Ovary (tissue), 10 donors: ENCODE measurements at places on chromosomes 5 and 9. TPM values are rescaled to one million over a fixed set of nuclear protein-coding genes. Genes with fewer than 3 reads are reported as not detected.

DNA sequence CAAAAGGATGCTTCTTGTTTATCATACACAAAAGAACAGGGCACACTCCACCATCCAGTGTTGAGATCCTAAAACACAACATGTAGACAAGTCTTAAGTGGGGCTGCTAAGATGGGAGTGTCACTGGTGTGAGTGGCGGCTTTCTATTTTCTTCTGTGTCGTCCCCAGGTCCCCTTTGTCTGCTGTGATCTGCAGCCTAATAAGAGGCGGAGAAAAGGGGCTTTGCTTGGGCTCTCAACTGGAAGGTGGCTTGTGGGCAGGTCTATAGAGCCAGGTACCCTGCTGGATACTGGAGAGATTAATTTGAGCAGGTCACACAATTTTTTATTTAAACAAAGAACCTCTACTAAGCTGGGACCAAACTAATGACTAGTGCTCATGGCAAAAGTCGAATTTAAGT lies 126.1 kb upstream of the SAP30L start:
- DNase-seq: no peak
- H3K36me3 ChIP-seq: no peaks in the 10 kb centered on the region
- peak overlapping the region; percentile 37 for H3K27ac ChIP-seq
- H3K4me3 ChIP-seq: no peak overlapping the region
- H3K4me1 ChIP-seq: peaks cover 26% of the 10 kb centered on the region
- no peaks in the 10 kb centered on the region for H3K27me3 ChIP-seq

DNA sequence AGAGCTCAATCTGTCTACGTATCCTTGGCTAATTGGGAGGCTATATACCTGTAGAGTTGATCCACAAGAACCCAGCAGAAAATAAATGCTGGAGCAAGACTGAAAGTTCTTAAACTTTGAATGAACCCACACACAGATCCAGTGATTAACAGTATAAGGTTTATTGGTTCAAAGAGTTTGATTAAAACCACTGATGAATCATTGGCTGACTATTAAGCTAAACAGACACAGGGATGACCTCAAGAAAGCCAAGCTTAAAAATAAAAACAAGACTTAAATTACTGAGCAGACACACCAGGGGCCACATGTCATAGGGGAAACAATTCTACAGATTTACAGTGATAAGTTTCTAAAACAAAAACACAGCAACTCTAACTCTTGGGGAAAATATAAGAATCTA lies 163.6 kb downstream of the SPATA31D1 start:
- H3K27me3 ChIP-seq: no peaks in the 10 kb centered on the region
- H3K27ac ChIP-seq: no peak overlapping the region
- DNase-seq: no peak
- no peaks in the 10 kb centered on the region for H3K4me1 ChIP-seq

OTP gene
- not detected for total RNA-seq

DEPDC1B gene
- total RNA-seq: 1.2 TPM

- H3K4me3 ChIP-seq: no peak overlapping the region
- no peaks in the 10 kb centered on the region for H3K27me3 ChIP-seq
- peaks cover 12% of the 10 kb centered on the region for H3K4me1 ChIP-seq
- H3K27ac ChIP-seq: peak overlapping the region; percentile 0
- no peak for DNase-seq
- H3K36me3 ChIP-seq: no peaks in the 10 kb centered on the region
These were observed 66.9 kb upstream of the PLPP1 start for GRCh38 chr5:55601628-55602027.

CHSY3 gene
- 0.38 TPM for total RNA-seq

DNA sequence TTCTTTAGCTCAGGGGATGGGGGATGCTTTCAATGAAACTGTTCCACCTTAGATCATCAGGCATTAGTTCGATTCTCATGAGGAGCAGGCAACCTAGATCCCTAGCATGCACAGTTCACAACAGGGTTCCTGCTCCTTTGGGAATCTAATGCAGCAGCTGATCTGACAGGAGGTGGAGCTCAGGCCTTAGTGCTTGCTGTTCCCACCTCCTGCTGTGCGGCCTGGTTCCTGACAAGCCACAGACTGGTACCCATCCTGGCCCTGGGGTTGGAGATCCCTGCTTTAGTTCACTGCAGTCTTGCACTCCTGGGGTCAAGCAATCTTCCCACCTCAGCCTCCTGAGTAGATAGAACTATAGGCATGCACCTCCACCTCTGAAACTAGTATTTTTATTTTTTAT lies 1369.8 kb upstream of the NUDT12 start:
- no peaks in the 10 kb centered on the region for H3K27me3 ChIP-seq
- H3K4me1 ChIP-seq: no peaks in the 10 kb centered on the region
- no peaks in the 10 kb centered on the region for H3K36me3 ChIP-seq
- H3K27ac ChIP-seq: no peak overlapping the region

DNA sequence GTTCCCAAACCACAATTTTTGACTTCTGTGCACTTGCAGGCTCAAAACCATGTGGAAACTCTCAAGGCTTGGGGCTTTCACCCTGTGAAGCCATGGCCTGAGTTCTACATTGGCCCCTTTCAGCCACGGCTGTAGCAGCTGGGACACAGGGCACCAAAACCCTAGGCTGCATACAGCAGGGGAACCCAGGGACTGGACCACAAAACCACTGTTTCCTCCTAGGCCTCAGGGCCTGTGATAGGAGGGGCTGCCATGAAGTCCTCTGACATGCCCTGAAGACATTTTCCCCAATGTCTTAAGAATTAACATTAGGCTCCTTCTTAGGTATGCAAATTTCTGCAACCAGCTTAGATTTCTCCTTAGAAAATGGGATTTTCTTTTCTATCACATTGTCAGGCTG lies 312.1 kb upstream of the TUSC1 start:
- H3K36me3 ChIP-seq: no peaks in the 10 kb centered on the region
- no peak overlapping the region for H3K27ac ChIP-seq
- DNase-seq: no peak
- no peaks in the 10 kb centered on the region for H3K4me1 ChIP-seq

DNA sequence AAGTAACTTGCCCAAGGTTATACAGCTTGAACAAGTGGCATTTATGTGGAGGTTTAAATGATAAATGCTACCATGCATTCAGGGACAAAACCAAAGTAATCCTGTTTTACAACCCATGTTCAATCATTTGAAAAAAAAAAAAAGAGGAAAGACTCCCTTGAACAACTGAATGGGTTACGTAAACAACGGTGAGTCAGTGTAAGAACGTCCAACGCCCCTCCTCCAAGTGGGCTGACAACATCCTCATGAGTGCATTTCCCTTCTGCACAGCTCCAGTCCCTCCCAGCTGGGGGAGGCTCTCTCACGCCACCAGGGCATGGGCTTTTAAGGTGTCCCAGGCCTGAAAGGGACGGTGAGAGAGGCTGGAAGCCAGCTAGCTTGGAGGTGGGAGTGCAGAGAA lies 90.0 kb downstream of the PRRT1B start:
- no peaks in the 10 kb centered on the region for H3K27me3 ChIP-seq
- no peaks in the 10 kb centered on the region for H3K36me3 ChIP-seq
- H3K27ac ChIP-seq: peak overlapping the region; percentile 34
- DNase-seq: peak; percentile 69
- peaks cover 5% of the 10 kb centered on the region for H3K4me1 ChIP-seq

SPATA31C1 gene
- not detected for total RNA-seq

- H3K4me3 ChIP-seq: no peak overlapping the region
- peaks cover 4% of the 10 kb centered on the region for H3K4me1 ChIP-seq
- no peak overlapping the region for H3K27ac ChIP-seq
- H3K27me3 ChIP-seq: no peaks in the 10 kb centered on the region
These were observed 41.3 kb downstream of the ZNF366 start for GRCh38 chr5:72465601-72466563.

DNA sequence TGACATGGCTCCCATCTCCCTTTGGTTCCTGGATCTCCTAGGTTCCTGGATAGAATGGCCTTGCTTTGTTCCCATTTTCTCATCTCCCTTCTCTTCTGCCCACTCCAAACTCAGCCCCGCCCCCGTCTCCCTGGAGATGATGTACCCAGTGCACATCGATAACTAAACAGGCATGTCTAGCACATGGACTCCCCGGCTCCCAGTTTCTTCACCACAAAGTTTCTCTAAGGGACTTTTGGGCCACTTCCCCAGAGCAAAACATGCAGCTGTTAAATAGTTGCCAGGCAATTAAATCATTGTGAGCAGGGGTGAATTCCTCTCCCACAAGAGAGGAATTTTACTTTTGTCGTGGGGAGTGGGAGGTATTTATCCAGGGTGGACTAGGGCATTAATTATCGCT lies 259.0 kb downstream of the GADD45G start:
- H3K4me3 ChIP-seq: no peak overlapping the region
- no peak overlapping the region for H3K27ac ChIP-seq
- DNase-seq: no peak
- H3K36me3 ChIP-seq: no peaks in the 10 kb centered on the region
- H3K4me1 ChIP-seq: no peaks in the 10 kb centered on the region

DNA sequence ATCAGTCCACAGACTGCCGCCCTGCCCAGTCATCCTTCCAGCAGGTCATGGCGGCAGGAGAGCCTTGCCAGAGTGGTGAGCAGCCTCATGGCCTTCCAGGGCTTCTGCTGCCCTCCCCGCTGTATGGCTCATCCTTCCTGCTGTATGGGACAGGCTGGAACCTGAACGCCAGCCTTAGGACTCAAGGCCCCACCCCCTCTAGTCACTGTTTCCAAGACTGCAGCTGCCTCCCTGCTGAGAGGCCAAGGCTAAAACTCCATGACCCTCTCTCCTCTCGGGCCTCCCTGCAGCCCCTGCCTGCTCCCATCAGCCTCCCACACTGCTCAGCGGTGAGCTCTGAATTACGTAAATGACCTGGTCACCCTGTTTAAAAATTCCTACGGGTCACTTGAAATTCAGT lies 227.5 kb downstream of the AGTPBP1 start:
- no peak overlapping the region for H3K27ac ChIP-seq
- H3K27me3 ChIP-seq: no peaks in the 10 kb centered on the region
- H3K4me1 ChIP-seq: no peaks in the 10 kb centered on the region
- H3K36me3 ChIP-seq: no peaks in the 10 kb centered on the region

LCN1 gene
- total RNA-seq: 2.3 TPM

PTGES gene
- 0.93 TPM for total RNA-seq

- no peak for DNase-seq
- H3K27ac ChIP-seq: no peak overlapping the region
- H3K36me3 ChIP-seq: no peaks in the 10 kb centered on the region
- no peaks in the 10 kb centered on the region for H3K4me1 ChIP-seq
- no peaks in the 10 kb centered on the region for H3K27me3 ChIP-seq
These were observed 145.3 kb upstream of the ADCY2 start for GRCh38 chr5:7250611-7251010.

DNA sequence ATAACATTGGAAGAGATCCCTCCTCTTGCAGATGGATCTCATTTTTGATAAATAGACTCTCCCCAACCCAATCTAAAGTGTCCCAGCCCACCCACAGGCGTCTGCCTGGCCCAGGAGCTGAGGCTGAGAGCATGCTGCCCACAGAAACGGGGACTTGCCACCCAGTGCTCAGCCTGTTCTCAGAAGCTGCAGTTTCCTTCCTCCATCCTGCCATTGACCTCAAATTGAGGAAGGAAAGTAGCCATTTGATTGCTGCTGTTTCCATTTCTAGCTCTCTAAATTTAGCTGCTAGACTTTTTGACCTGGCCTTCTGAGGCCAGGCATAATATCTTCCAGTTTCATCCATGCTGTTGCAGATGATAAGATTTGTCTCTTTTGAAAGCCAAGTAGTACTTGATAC lies 31.1 kb upstream of the FRMD3 start:
- H3K36me3 ChIP-seq: peaks cover 2% of the 10 kb centered on the region
- no peak overlapping the region for H3K27ac ChIP-seq
- no peaks in the 10 kb centered on the region for H3K4me1 ChIP-seq
- no peak for DNase-seq
- H3K27me3 ChIP-seq: no peaks in the 10 kb centered on the region

GRCh38 chr5:154253807-154254206 lies 63.3 kb downstream of the GALNT10 start:
- no peaks in the 10 kb centered on the region for H3K27me3 ChIP-seq
- no peak overlapping the region for H3K4me3 ChIP-seq
- H3K4me1 ChIP-seq: peaks cover 7% of the 10 kb centered on the region
- no peak overlapping the region for H3K27ac ChIP-seq

HRH2 gene
- total RNA-seq: 0.83 TPM

- peak; percentile 8 for DNase-seq
- H3K4me3 ChIP-seq: no peak overlapping the region
- H3K4me1 ChIP-seq: peaks cover 15% of the 10 kb centered on the region
These were observed 28.1 kb upstream of the RNU6ATAC start for GRCh38 chr9:134192311-134192950.

- no peaks in the 10 kb centered on the region for H3K27me3 ChIP-seq
- H3K36me3 ChIP-seq: no peaks in the 10 kb centered on the region
- H3K4me3 ChIP-seq: no peak overlapping the region
- no peak overlapping the region for H3K27ac ChIP-seq
These were observed 112.1 kb downstream of the SEMA6A start for GRCh38 chr5:116462500-116462899.

CARD9 gene
- total RNA-seq: 2.8 TPM

GRCh38 chr5:83654427-83654994 lies 66.1 kb downstream of the HAPLN1 start:
- no peak overlapping the region for H3K4me3 ChIP-seq
- H3K4me1 ChIP-seq: peaks cover 2% of the 10 kb centered on the region
- H3K27me3 ChIP-seq: no peaks in the 10 kb centered on the region
- no peaks in the 10 kb centered on the region for H3K36me3 ChIP-seq

GRCh38 chr9:33698267-33698666 lies 97.1 kb upstream of the PRSS3 start:
- H3K36me3 ChIP-seq: no peaks in the 10 kb centered on the region
- H3K27ac ChIP-seq: no peak overlapping the region
- no peak for DNase-seq
- no peaks in the 10 kb centered on the region for H3K27me3 ChIP-seq
- H3K4me1 ChIP-seq: no peaks in the 10 kb centered on the region
- no peak overlapping the region for H3K4me3 ChIP-seq

DAB2 gene
- 33.3 TPM for total RNA-seq

GRCh38 chr5:177132136-177133095 lies 1.2 kb upstream of the NSD1 start:
- H3K27ac ChIP-seq: peak overlapping the region; percentile 99
- H3K36me3 ChIP-seq: no peaks in the 10 kb centered on the region
- peak; percentile 47 for DNase-seq
- H3K4me1 ChIP-seq: peaks cover 15% of the 10 kb centered on the region
- H3K27me3 ChIP-seq: no peaks in the 10 kb centered on the region
- H3K4me3 ChIP-seq: peak overlapping the region; percentile 78

CDH9 gene
- total RNA-seq: not detected

IGFBPL1 gene
- total RNA-seq: not detected

- peaks cover 4% of the 10 kb centered on the region for H3K4me1 ChIP-seq
- H3K4me3 ChIP-seq: no peak overlapping the region
These were observed 59.2 kb upstream of the ADAMTS2 start for GRCh38 chr5:179404321-179405053.

DNA sequence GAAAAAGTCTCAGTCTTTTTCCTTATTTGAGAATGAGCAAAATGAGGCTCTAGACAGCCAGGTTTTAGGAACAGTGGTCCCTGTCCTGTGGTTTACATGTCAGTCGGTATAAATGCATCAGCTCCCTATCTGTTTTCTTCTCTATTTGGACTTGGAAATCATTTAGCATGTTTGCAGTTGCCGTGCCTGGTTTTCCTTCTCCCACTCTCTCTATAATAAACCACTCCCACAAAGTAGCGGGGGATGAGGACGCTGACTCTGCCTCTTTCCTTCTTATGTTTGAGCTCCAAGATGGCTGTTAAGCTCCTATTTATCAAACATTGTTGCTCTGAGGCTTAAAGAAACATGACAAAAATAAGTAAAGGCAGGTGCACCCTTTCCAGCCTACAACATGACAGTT lies 57.2 kb upstream of the CTSL start:
- no peaks in the 10 kb centered on the region for H3K4me1 ChIP-seq
- no peaks in the 10 kb centered on the region for H3K27me3 ChIP-seq
- no peaks in the 10 kb centered on the region for H3K36me3 ChIP-seq
- no peak overlapping the region for H3K27ac ChIP-seq
- no peak for DNase-seq
- H3K4me3 ChIP-seq: no peak overlapping the region
